ENCODE measurements at places on chromosomes 7 and 10.

- peak; percentile 41 for DNase-seq
Measured at GRCh38 chr7:16015981-16016380, 329.5 kb upstream of the MEOX2 start.

DNA sequence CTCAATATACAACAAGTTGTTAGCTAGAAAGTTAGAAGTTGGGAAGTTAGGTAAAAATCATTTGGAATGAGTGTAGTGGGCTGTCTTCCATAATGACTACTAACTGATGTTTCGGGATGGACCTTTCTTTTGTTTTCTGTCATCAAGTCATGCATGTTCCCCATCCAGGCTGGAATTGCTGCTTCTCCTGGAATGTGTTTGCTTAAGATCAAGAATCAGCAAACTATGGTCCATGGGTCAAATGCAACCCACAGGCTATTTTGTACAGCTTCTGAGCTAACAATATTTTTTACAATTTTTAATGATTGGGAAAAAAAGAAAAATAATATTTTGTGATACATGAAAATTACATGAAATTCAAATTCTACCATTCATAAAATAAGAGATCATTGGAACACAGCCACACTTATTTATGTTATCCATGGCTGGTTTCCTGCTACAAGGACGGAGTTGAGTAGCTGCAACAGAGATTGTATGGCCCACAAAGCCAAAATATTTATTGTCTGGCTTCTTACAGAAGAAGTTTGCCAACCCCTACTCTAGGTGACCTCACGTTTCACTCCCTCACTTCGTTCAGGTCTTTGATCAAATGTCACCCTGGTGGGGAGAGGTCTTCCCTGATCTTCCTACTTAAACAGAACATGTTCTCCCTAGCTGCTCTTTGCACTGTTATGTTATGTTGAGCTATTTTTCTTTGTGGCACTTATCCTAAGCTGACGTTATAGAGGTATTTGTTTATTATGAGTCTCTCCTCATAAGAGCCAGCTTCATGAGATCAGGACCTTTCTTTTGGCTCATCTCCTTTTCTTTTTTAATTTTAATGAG is 127.1 kb downstream of the RALA start:
- no peak for DNase-seq

- no peak for DNase-seq
Measured at GRCh38 chr10:59470570-59470969, 108.2 kb upstream of the FAM13C start.

DNA sequence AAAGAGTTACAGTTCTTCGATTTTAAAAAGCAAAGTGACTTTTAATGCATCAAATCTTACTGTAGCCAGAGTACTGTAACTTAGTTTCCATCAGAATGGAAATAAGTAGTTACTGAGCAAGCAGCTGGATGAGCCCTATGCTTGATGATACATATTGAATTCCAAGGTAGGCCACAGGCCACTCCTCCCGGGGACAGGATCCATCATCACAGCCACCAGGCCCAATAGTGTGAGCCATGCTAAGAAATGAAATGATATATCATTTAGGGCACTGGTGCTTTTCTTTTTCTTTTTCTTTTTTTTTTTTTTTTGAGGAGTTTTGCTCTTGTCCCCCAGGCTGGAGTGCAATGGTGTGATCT is 42.9 kb upstream of the TOMM7 start:
- DNase-seq: no peak

DNA sequence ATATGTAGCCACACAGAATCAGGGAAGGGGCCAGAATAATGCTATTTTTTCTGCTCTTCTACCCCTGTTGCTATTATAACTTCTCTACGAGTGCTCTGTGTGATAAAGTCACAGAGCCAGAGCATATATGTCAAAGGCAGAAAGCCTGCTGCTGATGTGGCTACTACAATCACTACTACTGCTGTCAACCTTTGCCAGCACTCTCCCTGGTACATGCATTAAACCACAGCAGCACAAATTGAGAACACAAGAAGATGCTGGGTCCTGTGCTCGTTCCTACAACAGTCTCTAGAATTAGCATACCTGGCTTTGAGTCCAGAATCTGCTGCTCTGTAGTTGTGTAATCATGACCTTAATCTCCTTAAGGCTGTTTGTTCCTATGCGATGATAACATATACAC is 108.6 kb downstream of the SEMA3A start:
- no peak for DNase-seq

DNA sequence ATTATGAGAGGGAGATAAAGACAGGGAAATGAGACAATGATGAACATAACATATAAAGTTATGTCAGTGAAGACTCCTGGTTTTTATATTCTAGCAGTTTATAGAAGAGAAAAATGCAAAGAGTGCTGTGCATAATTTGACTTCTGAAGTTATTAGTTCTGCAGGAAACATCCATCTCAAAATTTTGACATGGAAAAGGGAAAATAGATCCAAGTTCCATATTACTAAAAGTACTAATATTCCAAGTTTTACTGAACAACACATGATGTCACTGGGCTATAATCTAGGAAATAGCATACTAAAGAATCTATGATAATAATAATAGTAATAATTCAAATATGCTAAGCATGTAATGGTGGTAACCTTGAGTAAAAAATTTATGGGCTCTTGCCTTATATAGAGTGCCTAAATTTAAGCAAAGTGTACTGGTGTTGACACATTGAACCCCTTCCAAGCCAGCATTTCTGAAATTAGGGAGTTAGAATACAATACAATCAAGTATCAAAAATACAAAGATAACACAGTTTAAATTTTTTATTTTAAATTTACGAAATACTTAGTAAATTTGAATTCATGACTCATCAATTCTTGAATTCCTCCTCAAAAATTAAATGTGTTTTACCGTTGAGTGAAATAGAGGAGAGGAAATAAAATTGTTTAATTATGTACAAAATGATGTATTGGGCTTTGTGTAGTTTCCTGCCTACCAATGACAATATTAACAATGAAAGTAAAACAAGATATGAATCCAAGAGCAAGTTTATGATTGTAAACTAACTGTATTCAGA is 102.8 kb upstream of the KCND2 start:
- DNase-seq: peak; percentile 71

GRCh38 chr7:87220026-87220733 is 648 bp upstream of the TMEM243 start:
- DNase-seq: peak; percentile 71

GRCh38 chr7:137590071-137590755 is 246.7 kb upstream of the PTN start:
- no peak for DNase-seq

GRCh38 chr10:125284875-125285597 is 124.7 kb upstream of the CTBP2 start:
- no peak for DNase-seq

DNA sequence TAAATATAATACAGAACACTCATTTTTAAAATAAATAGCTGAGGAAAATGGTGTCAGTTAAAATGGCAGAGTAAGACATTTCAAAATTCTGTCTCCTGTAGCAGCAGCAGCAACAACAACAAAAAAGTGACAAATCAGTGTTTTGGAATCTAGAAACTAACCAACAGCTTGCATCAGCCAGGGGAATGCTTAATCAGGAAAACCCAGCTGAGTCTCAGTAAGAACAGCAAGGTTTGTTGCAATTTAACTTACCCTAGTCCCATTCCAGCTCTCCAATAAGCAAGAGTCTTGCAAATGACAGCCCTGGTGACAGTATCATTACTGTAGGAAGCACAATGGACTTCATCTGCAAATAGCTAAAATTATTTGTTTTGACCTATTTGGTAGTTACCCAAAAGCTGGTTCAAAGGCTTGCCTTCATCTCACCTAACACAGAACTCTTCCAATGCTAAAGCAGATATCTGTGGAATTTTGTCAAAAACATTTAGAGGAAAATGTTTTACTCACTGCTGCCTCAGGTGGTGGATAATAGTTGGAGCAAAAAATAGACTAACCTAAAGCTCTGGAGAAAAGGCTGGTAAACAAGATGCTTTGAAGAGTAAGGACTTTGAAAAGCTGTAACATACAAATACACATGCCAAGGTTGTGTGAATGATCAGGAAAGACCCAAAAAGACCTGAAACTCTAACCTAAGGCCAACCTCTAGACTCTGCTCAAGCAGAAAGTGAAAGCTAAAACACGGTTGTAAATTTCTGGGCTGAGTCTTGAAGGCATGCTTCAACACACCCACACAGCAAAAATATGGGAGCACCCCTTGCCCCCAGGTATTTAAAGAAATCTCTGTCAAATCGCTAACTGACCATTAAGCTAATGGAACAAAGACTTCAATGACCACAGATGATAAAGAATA is 9.9 kb upstream of the ARHGAP22 start:
- peak; percentile 45 for DNase-seq

GRCh38 chr7:149317986-149318672 is 56.1 kb downstream of the ZNF783 start:
- no peak for DNase-seq

- DNase-seq: no peak
Measured at GRCh38 chr10:102804382-102805055, 32.7 kb downstream of the CYP17A1 start.

- DNase-seq: no peak
Measured at GRCh38 chr7:25619381-25619780, 391.1 kb upstream of the NPVF start.

DNA sequence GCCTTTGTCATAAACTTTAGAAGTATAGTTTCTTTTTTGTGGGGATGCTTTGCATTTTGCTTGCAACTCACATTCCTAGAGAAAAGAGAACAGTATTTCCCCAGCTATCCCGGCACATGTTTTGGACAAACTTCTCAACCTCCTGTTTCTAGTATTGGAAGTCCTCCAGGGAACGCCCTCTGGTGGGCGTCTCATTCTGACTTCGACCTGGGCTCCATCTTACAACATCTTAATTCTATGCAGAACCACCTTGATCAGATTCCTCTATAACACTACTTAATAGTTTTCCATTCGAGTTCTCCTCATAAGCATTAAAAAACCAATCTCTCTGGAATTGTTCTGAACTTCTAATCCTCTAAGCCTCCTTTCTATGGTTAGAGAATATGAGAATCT is 139.5 kb upstream of the FZD8 start:
- no peak for DNase-seq

GRCh38 chr7:81529785-81530184 is 240.1 kb downstream of the HGF start:
- DNase-seq: no peak

DNA sequence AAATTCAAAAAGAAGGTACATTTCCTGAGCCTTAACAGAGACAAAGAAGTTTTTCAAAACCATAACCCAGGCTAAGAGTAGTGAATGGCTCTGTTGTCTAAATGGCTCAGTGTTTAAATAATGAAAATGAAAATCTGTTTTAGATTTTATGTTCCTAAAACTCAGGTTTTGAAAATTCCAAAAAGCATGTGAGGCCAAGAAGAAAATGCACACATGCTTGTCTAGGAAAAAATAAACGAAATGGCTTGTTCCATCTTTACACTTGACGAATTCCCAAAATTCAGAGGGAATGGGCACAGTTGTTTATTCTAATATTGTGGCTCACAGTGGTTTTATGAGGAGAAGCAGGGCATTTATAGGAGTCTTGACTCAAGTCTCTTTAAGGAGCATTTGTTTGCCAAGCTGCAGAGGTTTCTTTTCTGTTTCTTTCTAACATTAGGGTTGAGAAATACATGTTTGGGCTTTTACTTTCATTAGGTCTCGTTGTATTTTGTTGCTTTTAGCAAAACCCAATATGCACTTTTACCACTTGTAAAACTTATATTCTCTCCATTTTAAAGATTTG is 527.6 kb upstream of the ANKRD30A start:
- DNase-seq: no peak

DNA sequence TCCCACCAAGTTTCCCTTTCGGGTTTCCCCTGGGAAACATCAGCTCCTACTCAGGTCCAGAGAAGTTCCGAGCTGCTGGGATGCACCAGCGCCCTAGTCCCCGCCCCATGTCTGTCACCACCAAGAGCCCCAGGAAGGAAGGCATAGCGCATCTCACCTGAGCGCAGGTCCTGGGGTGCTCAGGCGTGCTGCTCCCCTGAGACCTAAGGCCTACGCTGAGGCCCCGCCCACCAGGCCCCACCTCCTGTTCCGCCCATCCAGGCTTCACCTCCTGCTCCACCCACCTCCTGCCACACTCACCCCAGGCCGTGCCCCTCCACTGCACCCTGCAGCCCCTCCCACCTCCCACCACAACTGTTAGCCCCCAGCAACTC is 1.2 kb upstream of the TFR2 start:
- DNase-seq: no peak

DNA sequence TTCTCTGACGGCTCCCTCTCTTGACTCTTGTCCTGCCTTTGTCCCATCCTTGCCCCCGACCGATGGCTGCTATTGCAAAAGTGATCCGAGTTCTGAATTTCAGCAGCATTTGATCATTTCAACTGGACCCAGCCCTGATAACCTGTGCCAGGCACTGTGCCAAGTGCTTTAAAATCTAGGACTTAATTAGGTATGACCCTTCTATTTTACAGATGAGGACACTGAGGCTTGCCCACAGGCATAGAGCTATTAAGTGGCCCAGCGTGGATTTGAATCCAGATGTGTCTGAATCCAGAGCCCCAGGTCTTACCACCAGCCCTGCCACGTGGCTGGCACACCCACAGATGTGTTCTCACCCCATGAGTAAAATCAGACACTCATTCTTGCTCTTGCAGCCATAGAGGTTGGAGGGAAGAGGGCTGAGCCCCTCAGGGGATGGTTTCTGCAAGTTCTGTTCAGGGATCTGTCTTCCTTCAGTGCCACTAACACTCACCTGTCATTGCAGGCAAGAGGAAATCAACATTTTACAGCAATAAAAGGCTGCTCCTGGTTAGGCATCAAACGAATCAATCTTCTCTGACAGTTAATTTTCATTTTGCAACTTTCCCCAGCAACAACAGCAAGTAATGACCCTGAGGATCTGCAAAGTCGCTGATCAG is 101.2 kb downstream of the GRID1 start:
- DNase-seq: no peak
